ENCODE measurements at places on chromosomes 4 and X.
A peak's percentile ranks its signal among the peaks of the same experiment; 100 is the strongest.

- DNase-seq = no peak
These were observed 795.0 kb downstream of the CENPC start for GRCh38 chr4:66750273-66750672.

GRCh38 chrX:104482757-104483156 is 83.2 kb upstream of the IL1RAPL2 start:
- DNase-seq = no peak

- DNase-seq = no peak
These were observed 48.9 kb downstream of the WWC2 start for GRCh38 chr4:183147983-183148382.

- DNase-seq = no peak
These were observed 67.3 kb downstream of the AFAP1 start for GRCh38 chr4:7872264-7872771.

GRCh38 chrX:23494741-23495140 is 160.1 kb downstream of the PTCHD1 start:
- no peak for DNase-seq

GRCh38 chrX:130799393-130799792 is 103.6 kb downstream of the ENOX2 start:
- DNase-seq = no peak

DNA sequence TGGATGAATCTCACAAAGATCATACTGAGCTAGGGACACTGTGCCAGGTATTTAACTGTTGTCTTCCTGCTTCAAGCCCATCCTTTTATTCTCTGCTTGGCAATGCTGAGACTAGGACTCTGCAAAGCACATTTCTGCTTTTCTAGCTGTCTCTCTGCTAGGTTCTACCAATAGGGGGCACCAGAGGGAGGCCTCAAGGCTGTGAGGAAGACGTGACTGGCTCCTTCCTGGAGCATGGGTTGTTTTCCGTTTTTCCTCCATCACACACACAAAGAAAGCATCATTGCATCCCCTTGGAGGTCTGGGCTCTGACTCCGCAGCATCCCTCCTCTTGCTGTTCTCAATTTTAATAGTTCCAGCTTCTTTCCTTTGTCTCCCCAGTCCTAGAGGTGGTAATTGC is 10.9 kb upstream of the DCTD start:
- DNase-seq = no peak

GRCh38 chr4:83138946-83139345 is 24.4 kb upstream of the PLAC8 start:
- no peak for DNase-seq

GRCh38 chrX:42093756-42094155 is 170.4 kb upstream of the CASK start:
- no peak for DNase-seq

- no peak for DNase-seq
These were observed 67.4 kb downstream of the ZNF182 start for GRCh38 chrX:47936224-47936939.

- DNase-seq = no peak
These were observed 19.3 kb downstream of the SEC24D start for GRCh38 chr4:118816538-118817177.

- DNase-seq = peak; percentile 69
These were observed 34.6 kb upstream of the TBC1D9 start for GRCh38 chr4:140790765-140791164.

DNA sequence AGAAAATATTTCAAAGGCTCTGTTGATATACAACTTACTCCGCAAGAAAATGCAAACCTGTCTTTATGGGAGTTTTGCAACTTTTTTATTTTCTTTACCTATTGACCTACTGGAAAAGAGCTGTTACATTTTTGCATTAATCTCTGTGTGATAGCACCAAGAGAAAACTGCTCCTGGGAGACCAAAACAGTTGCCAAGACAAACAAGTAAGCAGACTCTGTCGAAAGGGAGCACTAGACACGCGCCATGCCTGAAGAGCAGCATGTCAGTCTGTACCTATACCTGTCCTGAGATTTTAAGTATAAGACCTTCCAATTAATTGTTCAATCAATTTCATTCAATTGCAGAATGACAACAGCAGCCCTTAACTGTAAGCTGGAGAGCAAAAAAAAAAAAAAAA is 56.0 kb upstream of the TECRL start:
- no peak for DNase-seq

- DNase-seq = no peak
These were observed 84.8 kb downstream of the AKAP4 start for GRCh38 chrX:50115973-50116372.

- DNase-seq = no peak
These were observed 14.4 kb upstream of the ASMTL start for GRCh38 chrX:1466971-1467561.

- DNase-seq = no peak
These were observed 608.4 kb upstream of the PITX2 start for GRCh38 chr4:111231281-111231680.

DNA sequence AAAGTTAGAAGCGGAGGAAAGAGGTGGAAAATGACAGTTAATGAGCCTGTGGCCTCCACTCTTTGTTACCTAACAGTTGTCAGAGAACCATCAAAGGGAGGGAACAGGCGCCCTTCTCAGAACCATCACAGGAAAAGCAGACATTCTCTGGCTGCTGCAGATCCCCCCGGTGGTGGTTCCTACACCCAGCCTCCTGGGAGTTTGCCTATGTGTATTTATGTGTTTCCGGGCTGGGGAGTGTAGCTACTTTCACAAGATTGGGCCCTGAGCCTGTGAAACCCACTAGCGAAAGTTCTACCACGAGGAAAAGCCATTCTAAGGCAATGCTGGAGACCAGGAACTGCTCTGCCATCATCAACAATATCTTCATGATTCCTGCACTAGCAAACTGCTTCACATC is 52.7 kb upstream of the BCOR start:
- no peak for DNase-seq

DNA sequence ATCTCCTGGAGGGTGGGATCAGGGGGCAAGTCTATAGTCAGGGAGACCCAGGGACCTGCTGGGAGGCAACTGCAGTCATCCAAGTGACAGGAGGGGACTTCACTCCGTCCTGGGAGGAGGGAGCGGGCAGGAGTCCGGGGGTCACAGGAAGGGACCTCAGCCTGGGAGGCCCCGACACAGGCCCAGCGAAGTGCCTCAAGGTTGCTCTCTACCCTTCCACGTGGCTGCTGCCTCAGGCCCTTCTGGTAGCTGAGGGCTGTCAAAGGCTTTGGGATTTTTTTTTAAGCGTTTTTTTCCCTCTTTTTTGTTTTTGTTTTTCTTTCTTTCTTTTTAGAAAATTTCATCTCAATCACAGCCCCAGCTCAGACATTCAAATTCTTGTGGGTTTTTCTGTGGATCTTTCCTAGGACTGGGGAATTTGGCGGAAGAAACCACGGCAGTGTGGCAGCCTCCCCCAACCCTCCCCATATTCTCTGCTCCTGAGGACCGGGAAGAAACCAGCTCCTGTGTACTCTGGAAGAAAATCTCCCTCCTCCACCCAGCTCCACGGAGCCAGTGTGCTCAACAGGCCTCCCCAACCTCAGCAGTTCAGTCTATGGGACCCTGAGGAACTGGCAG is 1.4 kb upstream of the HAUS7 start:
- DNase-seq = no peak

DNA sequence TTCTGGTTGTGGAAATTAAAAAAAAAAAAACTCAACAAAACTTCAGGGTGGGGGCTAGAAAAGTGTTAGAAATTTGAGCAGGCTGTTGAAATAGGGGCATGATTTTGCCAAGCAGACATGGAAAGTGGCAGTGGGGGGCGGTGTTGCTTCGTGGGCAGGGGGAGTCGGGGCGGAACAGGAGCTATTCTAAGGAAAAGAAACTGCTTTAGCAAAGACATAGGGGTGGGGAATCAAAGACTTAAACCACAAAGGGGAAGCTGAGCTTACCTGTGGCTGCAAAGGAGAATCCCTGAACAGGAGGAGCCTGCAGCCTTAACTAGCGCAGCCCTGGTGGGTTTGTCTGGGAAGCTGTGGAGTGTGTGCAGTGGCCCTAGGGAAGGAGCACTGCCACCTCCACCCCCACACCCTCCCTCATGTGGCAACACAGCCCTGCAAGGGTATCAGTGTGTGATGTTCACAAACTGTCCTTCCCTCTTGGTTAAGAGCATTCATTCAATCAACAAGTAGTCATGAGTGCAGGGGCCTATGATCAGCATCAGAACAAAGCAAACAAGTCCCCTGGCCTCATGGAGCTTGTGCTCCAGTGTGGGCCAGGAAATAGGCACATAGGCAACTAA is 20.5 kb downstream of the SEL1L3 start:
- no peak for DNase-seq

- DNase-seq = no peak
These were observed 21.4 kb upstream of the SCRG1 start for GRCh38 chr4:173420324-173420752.

- DNase-seq = no peak
These were observed 31.1 kb downstream of the TMEM164 start for GRCh38 chrX:110034036-110034435.

- no peak for DNase-seq
These were observed 234.5 kb downstream of the RBMX2 start for GRCh38 chrX:130636277-130636676.

DNA sequence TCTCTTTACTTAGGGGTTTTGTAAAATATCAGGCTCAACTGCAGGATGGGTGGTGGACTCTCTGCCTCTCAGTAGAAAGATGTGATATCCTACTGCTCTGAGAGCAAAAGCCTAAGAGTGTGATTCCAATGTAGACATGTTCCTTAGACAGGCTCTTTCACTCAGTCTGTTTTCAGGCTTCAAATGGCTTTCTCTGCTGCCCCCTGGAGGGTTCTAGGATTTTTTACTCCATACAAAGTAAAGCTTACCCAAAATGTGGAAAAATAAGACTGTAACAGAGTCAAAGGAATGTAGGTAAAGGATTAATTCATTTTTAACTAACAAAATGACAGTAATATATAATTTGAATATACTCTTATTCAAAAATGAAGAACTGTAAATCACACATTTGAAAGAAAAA is 32.1 kb downstream of the ZGRF1 start:
- no peak for DNase-seq

- no peak for DNase-seq
These were observed 84.9 kb upstream of the CAMK2D start for GRCh38 chr4:113846433-113846832.

- DNase-seq = no peak
These were observed 508.7 kb upstream of the DIPK2B start for GRCh38 chrX:45709381-45709780.

DNA sequence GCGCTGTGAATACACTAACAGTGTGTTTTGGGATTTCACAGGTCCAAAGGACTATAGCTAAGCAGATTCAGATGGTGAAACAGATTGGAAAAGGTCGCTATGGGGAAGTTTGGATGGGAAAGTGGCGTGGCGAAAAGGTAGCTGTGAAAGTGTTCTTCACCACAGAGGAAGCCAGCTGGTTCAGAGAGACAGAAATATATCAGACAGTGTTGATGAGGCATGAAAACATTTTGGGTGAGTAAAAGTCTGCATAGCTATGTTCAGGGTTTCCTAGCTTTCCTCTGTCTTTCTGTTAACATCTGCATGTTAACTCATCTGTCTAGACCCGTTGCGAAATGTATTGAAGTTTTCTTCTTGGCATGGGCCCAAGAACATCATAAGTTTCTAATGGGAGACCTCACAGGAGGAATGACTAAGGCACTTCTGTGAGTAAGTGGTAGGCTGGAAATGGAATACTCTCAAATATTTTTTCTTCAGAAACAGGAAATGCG is 372.1 kb downstream of the BMPR1B start:
- DNase-seq = no peak

- no peak for DNase-seq
These were observed 3.5 kb downstream of the SH3KBP1 start for GRCh38 chrX:19883878-19884277.

GRCh38 chr4:138310991-138311390 is 68.8 kb upstream of the SLC7A11 start:
- no peak for DNase-seq

DNA sequence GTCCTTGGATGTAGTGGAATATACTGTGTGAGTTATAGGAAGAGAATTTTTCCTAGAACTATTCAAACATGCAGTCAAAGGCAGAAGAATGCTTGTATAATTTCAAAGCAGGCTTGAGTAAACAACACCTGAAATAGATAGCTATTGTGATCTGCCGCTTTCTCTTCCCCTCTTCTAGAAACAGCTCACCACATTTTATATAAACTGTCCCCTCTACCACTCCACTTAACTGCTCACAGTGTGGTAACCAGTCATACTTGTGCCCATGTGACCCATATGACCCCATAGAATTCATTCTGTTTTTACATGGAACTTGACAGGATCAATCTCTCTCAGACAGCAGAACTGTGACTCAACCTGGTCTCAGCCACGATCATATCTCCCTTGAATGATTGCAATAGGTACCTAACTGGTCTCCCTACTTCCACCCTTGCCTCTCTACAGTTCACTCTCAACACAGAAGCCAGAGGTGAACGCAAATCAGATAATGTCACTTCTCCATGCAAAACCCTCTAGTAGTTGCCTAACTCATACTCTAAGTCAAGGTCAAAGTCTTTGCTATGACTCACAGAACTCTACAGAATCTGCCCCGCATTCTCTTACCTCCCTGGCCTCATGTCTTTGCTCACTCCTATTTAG is 85.6 kb upstream of the EFHC2 start:
- DNase-seq = no peak

DNA sequence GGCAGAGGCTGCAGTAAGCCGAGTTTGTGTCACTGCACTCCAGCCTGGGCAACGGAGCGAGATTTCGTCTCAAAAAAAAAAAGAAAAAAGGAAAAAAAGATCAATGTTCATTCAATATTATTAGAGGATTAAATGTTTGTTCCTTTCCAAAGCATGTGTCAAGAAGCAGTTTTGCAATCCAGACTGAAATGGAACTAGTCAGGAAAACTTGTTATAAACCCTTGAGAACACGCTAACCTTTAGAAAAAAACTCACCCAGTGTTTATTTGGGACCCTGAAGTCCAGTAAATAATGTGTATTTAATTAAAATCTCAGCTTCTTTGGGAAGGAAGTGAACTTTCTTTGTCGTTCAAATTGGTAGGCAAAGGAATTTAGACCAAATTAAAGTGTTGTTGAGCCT is 16.4 kb upstream of the PRSS12 start:
- DNase-seq = no peak

GRCh38 chrX:12210971-12211370 is 72.7 kb downstream of the FRMPD4 start:
- DNase-seq = no peak

GRCh38 chr4:74283614-74284013 is 24.7 kb upstream of the EPGN start:
- DNase-seq = no peak

Measured in amygdala (tissue), 56 donors.